Cerebellum (tissue), 4 donors: ENCODE measurements at places on chromosomes 6 and 20. TPM values are rescaled to one million over a fixed set of nuclear protein-coding genes. Genes with fewer than 3 reads are reported as not detected.

DNA sequence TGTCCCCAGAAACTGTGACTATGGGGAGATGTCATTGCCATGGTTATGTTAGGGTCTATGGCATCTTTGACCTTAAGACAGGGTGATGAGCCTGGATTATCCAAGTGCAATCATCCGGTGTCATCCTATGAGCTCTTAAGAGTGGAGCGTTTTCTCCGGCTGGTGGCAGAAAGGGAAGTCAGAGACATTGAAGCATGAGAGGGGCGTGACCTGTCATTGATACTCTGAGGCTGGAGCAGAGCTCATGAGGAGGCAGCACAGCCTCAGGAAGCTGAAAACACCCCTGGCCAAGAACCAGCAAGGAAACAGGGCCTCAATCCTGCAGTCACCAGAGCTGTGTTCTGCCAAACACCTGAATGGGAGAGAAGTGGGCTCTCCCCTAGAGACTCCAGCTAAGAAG, 59.6 kb downstream of the ANKRD60 start:
- no peak for DNase-seq

GRCh38 chr20:32088759-32089158, 20.8 kb upstream of the TM9SF4 start:
- DNase-seq: no peak

- DNase-seq: no peak
These were observed 35.0 kb upstream of the CD93 start for GRCh38 chr20:23120936-23121750.

- DNase-seq: no peak
These were observed 249.1 kb downstream of the COL12A1 start for GRCh38 chr6:74956559-74957428.

DNA sequence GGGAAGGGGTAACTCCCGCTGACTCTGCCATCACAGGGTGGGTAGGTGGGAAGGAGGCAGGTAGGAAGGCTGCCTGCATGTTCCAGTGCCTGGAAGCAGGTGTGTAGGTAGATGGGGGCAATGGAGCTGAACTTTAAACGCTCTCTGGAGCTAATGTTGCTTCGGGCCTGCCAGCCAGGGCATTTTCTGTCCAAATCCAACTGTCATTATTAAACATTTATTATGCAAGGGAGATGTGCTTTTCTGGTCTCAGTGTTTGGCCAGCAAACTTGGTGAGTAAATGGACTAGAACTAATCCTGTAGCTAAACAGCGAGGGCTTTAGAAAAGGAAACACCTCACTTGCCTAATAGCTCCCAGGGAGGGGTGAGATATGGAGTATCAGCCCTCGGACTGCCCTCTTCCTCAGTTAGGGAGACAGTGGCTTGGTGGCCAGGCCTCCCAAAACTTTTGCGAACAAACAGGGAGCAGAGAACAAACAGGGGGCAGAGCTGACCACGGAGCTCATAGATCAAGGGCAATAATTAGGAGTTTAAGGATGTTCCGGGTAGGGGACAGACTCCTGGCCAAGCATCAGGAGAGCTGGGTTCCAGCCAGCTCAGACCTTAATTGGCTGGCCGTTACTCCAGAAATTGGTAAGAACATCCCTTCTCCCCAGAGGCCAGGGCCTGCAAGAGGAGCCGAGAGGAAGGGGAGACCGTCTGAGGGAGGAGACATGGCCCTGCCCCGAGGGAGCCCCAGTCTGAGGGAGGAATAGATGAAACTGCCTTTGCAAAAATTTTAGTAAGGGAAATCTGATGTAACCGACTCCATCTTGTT, 131.1 kb downstream of the VEGFA start:
- no peak for DNase-seq

DNA sequence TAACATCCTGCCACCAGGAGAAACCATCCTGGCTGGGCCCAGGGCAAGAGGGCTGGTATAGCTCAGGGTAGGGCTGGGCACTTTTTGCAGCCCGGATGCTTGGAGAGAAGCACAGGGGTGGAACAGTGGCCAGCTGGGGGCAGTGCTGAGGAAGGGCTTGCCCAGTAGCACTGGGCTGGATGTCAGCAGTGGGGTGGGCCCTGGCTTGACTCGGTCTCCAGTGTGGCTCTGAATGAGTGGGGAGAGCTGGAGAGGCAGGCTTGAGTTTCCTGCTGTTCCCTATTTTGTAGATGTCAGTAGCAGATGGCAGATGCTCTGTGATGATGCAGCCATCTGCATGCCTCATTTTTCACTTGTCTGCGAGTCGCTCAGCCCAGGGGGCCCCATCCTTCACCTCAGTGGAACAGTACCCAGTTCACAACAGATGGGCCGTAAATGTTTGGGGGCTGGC, 56.3 kb upstream of the TULP1 start:
- no peak for DNase-seq

DNA sequence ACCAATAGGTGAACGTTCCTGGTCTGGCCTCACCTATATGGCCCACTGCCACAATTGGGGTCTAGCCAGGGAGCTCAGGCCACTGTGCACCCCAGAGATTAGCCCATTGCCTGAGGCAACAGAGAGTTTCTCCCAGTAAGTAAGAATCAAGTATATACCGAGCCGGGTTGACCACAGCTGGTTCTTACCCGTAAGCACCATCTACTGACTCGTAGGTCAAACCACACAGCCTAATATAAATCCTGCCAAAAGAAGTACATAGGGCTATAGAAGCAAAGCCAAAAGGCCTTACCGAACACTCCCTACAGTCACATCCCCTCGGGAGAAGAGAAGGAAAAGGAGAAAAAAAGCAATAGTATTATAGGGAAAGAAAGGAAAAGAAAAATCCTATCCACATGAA, 463.6 kb upstream of the GJE1 start:
- DNase-seq: no peak

DNA sequence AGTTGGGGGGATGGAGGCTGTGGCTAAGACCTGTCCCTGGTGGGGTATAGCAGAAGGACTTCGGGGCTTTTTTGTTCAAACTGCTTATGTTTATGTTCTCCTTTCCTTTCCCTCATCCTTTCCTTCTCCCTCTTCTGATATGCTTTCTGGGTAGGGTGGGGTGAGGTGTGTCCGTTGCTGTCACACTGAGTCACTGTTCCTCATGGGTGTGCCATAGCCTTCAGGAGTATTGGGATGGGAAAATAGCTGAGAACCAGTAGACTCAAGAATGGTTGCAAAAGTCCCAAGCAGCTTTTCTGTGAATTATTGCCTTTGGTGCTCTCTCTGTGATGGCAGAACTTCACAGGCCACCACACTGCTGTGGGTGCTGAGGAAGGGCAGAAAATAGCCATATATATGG, 39.6 kb downstream of the TPD52L1 start:
- no peak for DNase-seq

DNA sequence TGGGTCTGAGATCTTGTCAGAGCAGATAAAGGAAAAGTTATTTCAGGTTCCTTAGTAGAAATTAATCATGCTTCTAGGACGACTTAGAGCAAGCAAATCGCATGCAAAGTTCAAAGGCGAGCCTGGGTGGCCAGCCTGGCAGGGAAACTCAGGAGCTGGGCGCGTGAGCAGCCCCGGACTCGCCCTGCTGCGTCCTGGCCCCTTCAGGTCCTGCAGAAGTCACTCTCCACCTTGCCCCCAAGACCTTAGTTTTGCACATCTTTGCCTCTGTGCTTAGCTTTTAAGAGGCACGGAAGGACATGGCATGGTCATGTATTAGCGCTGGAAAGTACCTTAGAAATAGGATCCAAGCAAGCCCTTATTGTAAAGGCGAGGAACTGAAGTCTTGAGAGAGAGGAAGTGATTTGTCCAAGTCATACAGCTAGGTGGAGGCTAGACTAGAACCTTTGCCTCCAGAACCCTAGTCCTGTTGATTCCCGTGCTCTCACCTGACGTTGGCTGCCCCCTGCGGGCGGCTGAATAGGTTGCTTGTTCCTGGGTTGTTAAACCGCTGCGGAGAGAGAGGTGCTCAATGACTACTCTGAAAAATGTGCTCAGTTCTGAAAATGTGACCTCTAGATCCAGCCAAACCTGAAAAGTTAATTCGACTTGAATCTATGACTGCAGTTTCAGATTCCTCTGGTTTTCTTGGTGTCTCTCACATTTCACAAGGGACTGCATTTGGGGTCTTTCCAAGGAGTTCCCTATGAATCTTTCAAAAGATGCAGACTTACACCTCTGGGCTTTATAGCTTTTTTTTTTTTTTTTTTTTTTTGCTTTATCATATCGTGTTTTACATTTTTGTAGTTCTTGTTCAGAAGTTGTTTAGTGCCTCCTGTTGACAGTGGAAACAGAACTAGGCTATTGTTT, 2.7 kb downstream of the MYB start:
- no peak for DNase-seq

DNA sequence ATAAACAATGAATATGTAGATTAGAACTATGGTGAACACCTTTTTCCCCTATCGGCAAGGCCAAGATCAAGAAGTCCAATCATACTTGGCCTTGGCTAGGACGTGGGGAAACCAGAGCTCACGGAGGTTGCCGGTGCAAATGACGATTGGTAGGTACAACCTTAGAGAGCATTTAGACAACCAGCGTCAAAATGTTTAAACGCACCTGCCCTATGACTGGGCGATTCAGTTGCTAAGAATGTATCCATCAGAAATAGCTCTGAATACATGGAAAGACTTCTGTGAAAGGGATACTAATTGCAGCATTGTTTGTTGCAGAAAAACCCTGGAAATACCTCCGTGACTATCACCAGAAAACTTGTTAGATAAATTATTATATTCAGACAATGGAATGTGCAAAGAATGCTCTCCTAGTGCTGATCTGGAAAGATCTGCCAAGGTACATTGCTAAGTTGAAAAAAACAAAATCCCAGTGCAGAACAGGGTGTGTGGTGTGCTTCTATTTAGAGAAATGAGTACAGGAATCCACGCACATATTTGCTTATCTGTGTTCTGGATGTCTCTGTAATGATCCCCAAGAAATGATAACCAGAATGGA, 48.0 kb upstream of the PTPN1 start:
- DNase-seq: no peak

GRCh38 chr6:37556881-37557644, 57.4 kb upstream of the CCDC167 start:
- DNase-seq: no peak

GRCh38 chr6:3987053-3987452, 91.9 kb downstream of the FAM217A start:
- no peak for DNase-seq

ZBTB46 gene
- total RNA-seq: 20.3 TPM

GSTA2 gene
- total RNA-seq: not detected

SLC13A3 gene
- 9.8 TPM for total RNA-seq

HBS1L gene
- 77.2 TPM for total RNA-seq

SFTA2 gene
- total RNA-seq: not detected

MRPL18 gene
- 30.2 TPM for total RNA-seq
